ENCODE measurements at places on chromosomes 4 and X.

- no peak for DNase-seq
Measured at GRCh38 chr4:26380740-26381139, 59.9 kb downstream of the RBPJ start.

- no peak for DNase-seq
Measured at GRCh38 chr4:7335344-7336066, 99.2 kb downstream of the PSAPL1 start.

DNA sequence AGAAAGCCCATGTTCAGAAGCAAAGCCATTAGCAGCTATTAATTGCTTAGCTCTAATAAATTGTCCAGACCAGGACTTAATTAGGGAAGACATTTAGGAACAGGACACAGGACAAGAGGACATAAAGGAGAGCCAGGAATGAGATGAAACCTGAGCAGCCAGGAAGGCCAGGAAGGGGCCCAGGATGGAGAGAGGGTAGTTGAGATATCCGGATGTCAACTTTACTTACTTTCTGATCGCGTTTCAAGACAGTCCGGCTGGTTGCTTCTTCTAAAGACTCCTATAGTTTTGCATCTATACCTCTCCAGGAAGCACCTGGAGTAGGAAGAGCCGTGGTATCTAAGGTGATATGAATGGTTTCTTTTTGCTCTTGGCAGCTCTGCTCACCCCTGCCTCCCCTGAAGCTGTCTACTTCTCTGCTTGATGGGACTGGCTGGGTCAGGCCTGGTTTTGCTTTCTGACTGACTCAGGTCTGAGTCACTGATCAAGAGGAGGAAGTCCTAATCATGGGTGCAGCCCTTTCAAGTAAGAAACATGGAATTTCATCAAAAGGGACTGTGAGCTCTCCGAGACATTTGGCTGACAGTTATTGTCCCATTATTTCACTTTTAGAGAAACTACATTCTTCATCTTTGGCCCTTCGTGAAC lies 733.3 kb downstream of the RPA4 start:
- DNase-seq: no peak

GRCh38 chr4:128812442-128813235 lies 3.1 kb downstream of the JADE1 start:
- DNase-seq: no peak

DNA sequence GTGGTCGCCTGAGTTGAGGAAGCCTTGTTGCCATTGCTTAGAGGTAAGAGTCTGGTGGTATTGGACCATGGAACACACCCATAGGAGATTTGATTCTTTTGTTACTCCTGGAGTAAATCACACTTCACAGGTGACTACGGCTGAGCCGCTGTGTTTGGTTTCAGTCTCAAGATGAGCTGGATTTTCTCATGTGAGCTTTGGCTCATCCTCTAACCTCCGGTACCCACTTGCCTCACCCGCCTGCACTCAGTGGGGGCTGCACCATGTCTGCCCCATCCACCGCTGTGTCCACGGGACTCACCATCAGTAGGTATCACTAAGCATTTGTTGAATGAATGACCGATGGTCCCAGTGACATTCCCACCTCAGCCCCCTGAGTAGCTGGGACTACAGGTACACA lies 52.7 kb downstream of the HTT-AS start:
- no peak for DNase-seq

DNA sequence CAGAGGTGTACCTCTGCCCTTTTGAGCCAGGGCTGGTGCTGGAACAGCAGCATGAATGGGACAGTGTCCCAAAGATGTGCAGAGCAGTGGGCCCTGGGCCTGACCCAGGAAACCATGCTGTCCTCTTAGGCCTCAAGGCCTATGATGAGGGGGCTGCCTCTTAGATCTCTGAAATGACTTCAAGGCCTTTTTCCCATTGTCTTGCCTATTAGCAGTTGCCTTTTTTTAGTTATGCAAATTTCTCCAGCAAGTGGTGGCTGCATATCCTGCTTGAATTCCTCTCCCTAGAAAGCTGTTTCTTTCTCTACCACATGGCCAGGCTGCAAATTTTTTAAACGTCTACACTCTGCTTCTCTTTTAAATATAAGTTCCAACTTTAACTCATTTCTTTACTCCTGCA lies 160.3 kb downstream of the CFAP299 start:
- DNase-seq: no peak

- DNase-seq: no peak
Measured at GRCh38 chr4:6694177-6694901, 661 bp downstream of the S100P start.

- no peak for DNase-seq
Measured at GRCh38 chrX:139680356-139680755, 27.6 kb downstream of the MCF2 start.

DNA sequence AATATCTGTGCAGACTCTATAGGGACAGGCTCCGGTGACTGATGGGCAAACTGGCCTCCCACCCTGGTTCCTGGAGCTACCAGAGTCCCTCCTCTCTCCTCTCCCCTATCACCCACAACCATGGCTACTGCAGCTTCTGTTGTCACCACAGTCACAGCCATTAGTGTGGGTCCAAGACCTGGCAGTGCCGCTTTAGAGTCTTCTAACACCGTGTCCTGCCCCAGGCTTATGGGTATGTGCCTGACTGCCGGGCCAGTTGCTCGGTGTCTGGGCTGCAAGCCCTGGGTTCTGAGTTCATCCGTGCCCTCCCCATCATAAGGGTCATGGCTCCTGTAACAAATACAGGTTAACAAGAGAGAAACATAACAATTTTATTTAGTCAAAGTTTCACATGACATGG lies 85.4 kb downstream of the FNIP2 start:
- no peak for DNase-seq

DNA sequence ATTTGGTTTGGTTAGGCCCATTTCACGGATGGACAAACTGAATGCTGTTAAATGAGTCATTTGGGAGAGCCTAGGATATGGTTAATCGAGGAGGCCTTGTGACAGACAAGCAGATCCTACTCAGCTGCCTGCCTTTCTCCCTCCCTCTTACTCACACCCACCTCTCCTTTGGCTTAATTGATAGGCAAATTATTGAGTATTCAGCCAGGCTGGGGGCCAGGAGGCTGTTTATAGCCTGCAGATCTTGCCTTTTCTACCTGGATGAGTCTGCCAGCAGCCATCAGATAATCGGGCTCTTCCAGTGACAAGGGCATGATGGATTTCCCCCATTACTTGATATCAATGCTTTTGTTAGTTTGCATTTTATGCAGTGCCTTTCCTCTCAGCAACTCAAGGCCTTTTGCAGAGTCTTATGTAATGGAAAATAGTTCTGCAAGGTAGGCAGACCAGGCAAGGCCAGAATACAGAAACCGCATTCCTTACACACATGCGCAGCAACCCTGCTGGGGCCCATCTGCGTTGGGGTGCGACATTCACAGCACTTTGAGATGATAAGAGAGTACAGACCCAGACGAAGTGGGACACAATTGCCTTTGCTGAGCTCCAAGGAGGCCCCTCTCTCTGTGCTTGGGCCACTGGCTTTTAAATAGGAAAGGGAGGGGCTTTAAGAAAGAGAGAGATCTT lies 96.2 kb upstream of the ATP6AP2 start:
- DNase-seq: no peak

- no peak for DNase-seq
Measured at GRCh38 chr4:87093443-87094123, 126.8 kb downstream of the KLHL8 start.
